Chondrocyte (in vitro differentiated cells): ENCODE measurements at places on chromosomes 16 and 17.
A peak's percentile ranks its signal among the peaks of the same experiment; 100 is the strongest.

- H3K27me3 ChIP-seq: no peaks in the 10 kb centered on the region
- peaks cover 15% of the 10 kb centered on the region for H3K36me3 ChIP-seq
- no peak overlapping the region for H3K27ac ChIP-seq
- no peak overlapping the region for H3K4me3 ChIP-seq
These were observed 7.6 kb downstream of the RAB40B start for GRCh38 chr17:82690786-82691489.

- no peaks in the 10 kb centered on the region for H3K4me1 ChIP-seq
- DNase-seq: no peak
- no peak overlapping the region for H3K4me3 ChIP-seq
- peaks cover 4% of the 10 kb centered on the region for H3K36me3 ChIP-seq
These were observed 12.4 kb downstream of the PRSS27 start for GRCh38 chr16:2707368-2708289.

DNA sequence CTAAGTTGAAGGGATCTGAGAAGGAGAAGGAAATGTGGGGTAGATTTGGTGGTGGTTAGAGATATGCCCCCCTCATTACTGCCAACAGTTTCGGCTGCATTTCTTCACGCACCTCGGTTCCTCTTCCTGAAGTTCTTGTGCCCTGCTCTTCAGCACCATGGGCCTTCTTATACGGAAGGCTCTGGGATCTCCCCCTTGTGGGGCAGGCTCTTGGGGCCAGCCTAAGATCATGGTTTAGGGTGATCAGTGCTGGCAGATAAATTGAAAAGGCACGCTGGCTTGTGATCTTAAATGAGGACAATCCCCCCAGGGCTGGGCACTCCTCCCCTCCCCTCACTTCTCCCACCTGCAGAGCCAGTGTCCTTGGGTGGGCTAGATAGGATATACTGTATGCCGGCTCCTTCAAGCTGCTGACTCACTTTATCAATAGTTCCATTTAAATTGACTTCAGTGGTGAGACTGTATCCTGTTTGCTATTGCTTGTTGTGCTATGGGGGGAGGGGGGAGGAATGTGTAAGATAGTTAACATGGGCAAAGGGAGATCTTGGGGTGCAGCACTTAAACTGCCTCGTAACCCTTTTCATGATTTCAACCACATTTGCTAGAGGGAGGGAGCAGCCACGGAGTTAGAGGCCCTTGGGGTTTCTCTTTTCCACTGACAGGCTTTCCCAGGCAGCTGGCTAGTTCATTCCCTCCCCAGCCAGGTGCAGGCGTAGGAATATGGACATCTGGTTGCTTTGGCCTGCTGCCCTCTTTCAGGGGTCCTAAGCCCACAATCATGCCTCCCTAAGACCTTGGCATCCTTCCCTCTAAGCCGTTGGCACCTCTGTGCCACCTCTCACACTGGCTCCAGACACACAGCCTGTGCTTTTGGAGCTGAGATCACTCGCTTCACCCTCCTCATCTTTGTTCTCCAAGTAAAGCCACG lies 28.3 kb downstream of the STH start:
- H3K4me3 ChIP-seq: no peak overlapping the region
- peaks cover 35% of the 10 kb centered on the region for H3K36me3 ChIP-seq
- peak overlapping the region; percentile 59 for H3K27ac ChIP-seq
- H3K27me3 ChIP-seq: no peaks in the 10 kb centered on the region
- peaks cover 6% of the 10 kb centered on the region for H3K4me1 ChIP-seq

GRCh38 chr17:67779098-67779672 lies 46.1 kb upstream of the BPTF start:
- no peak for DNase-seq
- H3K4me3 ChIP-seq: no peak overlapping the region
- H3K36me3 ChIP-seq: no peaks in the 10 kb centered on the region

DNA sequence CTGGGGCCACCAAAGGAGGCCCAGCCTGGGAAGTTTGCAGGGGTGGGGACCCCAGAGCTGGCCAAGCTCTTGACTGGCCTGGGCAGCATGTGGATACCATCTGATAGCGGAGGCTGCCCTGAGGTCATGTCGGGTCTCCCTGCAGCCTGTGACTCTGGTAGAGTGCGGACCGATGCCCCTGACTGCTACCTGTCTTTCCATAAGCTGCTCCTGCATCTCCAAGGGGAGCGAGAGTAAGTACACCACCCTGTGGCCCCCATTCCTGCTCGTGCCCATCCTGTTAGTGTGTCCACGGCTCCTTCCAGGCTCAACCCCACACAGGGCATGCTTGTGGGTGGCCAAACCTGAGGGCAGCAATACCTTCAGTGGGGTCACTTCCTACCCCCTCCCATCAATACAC lies 8.0 kb downstream of the CETP start:
- peaks cover 3% of the 10 kb centered on the region for H3K27me3 ChIP-seq
- DNase-seq: peak; percentile 83
- H3K36me3 ChIP-seq: no peaks in the 10 kb centered on the region
- no peak overlapping the region for H3K4me3 ChIP-seq
